ENCODE measurements at places on chromosomes 1 and 21.

DNA sequence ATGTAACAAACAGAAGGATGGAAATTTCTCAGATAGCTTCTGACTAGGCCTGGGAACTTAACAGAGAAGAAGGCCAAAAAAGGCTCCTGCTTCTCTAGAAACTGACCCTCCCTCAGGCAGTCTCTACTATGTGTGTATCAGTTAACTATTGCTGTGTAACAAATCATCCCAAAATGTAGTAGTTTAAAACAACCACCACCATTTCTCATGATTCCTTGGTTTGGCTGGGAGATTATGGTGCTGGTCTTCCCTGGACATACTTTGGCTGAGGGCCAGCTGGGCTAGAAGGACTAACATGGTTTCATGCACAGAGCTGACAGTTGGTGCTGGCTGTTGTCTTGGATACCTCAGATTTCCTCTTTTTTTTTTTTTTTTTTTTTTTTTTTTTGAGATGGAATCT, 26.2 kb upstream of the CNN3 start:
- no peak for DNase-seq

- DNase-seq: no peak
Observed at GRCh38 chr1:227543283-227544066, 19.9 kb upstream of the ZNF678 start.

- DNase-seq: no peak
Observed at GRCh38 chr1:71054281-71054731, 6.7 kb upstream of the PTGER3 start.

GRCh38 chr1:227902641-227902990, 45.1 kb downstream of the WNT9A start:
- no peak for DNase-seq

- DNase-seq: no peak
Observed at GRCh38 chr1:118346936-118347335, 161.9 kb upstream of the SPAG17 start.

- no peak for DNase-seq
Observed at GRCh38 chr1:171433451-171433850, 51.9 kb upstream of the PRRC2C start.

DNA sequence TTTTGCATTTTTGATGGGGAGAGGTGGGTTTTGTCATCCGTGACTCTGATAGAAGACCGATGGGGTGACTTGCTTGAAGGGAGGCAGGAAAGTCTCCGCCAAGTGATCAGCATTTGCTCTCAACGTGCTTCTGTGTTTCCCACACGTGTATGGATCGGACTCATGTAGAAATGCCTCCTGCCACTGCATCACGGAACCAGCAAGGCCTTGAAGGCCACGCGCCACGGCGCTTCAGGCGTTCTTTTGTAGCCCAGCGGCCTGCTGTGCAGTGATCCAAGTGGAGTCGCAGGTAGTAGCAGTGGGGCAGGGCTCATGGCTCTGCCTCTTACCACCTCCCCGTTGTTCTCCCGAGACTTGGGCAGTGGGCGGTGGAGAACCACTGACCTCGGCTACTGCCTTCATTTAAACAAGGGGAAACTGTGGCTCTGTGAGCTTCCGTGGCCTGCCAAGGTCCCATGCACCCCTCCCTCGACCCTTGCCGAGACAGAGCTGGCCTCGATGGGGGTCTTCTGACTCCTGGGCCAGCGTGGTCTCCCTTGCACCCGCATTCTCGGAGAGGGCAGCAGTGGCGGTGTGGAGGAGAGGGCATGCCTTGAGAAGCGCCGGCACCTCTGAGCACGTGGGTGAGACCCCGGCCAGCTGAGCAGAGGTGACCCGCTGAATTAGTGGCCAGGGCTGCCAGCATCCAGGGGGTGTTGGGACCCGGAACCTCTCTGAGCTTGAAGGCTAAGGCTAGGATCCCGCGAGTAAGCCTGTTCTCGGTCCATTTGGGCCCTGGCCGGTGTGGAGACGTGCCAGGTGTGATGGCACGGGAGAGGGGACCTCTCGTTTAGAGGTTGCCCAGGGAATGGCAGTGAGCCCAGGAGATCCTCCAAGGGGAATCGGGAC, 46.1 kb upstream of the ABCG1 start:
- DNase-seq: no peak

DNA sequence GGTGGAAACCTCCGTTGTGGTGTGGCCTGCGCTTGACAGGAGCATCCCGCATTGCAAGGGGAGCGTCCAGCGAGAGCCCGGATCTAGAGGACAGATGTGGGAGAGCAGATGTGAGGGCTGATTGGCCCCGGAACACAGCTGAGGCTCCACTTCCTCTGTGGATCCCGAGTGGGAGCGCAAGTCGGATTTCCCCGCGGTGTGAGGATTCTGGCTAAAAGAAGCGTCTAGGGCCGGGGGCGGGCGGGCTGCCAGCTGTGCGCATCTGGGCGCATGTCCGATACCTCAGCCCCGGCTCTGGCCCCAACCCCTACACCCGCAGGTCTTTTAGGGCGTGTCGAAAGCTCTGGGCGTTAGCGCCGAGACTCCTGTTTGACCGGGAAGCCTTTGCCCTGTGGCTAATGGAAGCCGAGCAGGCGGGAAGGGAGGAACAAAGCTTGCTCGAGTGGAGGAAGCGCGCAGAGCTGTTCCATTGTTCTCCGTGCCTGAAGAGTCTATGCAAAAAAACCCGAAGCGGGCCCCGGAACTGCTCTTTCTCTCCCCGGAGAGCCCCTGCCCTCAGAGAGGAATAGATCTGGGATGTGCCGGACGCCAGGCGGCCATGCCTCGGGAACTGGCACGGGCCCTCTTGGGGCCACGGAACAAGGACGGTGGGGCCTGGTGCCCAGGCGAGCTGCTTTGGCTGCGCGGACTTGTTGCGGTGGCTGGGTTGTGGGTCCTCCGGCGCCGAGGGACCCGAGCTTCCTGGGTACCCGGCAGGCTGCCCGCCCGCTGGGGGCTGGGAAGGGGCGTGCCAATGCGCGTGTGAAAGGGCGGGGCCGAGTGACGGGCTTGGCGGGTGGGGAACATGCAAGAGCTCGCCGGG, 111.1 kb downstream of the NAV1 start:
- DNase-seq: no peak

- no peak for DNase-seq
Observed at GRCh38 chr1:246157516-246157915, 349.6 kb downstream of the SMYD3 start.

Data from BJ (cell line).